ENCODE measurements at places on chromosomes 3 and 15.

- no peak for DNase-seq
Measured at GRCh38 chr3:175432376-175433025, 573.4 kb downstream of the NAALADL2 start.

- no peak for DNase-seq
Measured at GRCh38 chr15:83604549-83604948, 49.4 kb upstream of the ADAMTSL3 start.

DNA sequence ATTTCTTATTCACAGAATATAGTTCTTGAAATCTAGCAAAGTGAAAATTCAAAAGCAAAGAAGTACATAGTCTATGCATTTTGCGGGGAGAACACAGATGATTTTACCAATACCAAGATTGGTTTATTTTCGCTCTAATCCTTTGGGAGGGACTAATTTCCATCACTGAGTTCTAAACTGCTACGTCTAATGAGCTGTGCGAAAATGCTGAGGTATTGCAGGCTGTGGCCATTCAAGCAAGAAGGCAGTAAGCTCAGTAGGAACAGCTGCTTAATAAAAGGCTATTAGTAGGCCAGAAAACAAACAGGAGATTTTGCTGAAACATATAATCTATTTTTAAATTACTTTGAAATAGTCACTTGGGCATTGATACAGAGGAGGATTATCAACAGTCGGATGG, 379.0 kb downstream of the CNTN4 start:
- no peak for DNase-seq

GRCh38 chr3:126539558-126540250, 15.7 kb downstream of the CHST13 start:
- DNase-seq: no peak

GRCh38 chr3:129507181-129507831, 21.1 kb upstream of the RHO start:
- DNase-seq: no peak

- DNase-seq: no peak
Measured at GRCh38 chr15:64938192-64938591, 26.5 kb downstream of the ANKDD1A start.

DNA sequence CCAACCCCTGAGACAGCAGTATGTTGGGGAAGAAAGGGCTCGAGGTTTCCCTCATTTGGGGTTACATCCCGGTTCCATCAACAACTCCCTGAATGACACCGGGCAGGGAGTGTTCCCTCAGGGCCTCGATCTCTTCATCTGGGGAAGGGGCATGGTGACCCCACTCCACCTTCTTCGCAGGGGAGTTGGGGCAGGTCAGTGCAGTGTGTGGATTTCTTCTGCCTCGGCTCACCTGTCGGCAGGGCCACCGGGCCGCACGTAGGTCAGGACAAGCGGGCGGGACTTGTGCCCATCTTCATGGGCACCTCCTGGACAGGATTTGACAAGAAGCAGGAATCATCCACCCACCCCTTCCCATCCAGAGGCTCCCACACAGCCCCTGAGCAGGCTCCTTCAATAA, 17.4 kb downstream of the GRIP2 start:
- DNase-seq: no peak

DNA sequence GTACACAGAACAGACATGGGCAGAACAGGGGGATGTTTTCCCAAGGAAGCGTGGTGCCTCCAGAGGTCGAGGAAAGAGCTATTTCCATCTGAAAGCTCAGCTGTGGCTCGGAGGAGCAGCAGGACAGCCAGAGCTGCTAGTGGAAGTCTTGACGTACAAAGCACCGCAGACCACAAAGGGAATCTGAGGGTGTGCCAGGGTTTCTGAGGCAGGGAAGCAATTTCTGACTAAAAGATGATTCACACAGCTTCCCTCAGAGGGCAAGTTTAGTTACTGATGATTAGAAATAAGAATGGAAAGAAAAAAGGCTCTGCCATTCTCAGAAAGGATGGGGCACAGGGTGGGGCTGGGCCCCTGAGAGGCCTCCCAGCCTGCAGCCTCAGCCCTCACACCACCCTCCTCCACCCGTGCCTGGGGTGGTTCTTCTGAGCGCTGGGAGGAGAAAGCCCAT, 45.8 kb upstream of the SEC13 start:
- DNase-seq: peak; percentile 69

DNA sequence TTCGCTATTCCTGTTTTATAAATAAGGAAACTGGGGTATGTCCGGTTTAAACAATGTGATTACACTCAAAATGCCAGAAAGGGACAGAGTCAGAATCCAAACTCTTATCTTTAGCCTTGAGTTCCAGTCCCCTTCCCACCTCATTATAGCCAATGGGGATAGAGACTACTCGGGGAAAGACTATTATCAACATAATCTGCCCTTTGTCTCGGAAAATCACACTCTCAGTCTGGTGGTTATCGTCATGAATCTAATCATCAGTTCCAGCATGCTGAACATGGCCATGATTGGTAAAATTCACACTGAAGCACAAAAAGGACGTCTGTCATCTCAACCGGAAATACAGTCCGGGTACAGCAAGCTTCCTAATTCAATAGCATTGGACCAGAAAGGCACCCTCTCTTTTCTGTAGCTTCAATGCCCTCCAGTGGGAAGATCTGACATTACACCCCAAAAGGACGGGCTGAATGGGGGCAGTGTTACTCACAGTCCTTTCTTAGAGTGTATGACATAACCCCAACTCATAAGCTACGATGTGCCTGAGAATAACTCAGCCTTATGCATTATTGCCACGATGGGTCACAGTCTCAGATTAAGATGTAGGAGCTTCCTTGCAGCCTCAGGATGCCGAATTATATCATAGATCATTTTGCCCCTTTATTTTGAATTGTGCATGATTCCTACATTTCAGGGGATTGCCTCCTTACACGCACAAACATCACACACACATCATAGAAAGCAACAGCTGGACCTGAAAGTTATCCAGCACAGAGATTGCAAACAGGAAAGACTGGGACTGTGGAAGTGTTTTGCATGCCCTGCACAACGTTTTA, 390.4 kb upstream of the LMCD1 start:
- peak; percentile 71 for DNase-seq

- no peak for DNase-seq
Measured at GRCh38 chr3:184259878-184260723, 1.3 kb downstream of the CAMK2N2 start.

DNA sequence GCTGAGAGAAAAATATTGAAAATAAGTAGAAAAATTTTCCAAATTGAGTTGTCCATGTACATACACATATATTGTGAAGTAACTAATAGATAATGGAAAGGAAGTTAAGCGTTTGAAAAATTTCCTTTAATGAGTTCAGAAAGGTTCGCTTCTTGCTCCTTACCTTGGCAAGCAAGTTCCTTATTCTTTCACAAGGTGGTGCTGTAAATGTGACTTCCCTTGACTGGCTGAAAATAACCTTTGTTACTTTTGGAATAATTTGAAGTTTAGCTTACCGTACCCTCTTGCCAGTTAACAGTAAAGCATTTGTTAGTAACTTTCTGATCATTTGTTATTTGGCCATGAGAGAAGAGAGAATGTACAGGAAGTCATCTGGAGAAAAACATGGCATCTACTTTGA, 41.6 kb downstream of the PYDC2 start:
- no peak for DNase-seq

- no peak for DNase-seq
Measured at GRCh38 chr3:97510795-97511194, 253.8 kb upstream of the ARL6 start.

DNA sequence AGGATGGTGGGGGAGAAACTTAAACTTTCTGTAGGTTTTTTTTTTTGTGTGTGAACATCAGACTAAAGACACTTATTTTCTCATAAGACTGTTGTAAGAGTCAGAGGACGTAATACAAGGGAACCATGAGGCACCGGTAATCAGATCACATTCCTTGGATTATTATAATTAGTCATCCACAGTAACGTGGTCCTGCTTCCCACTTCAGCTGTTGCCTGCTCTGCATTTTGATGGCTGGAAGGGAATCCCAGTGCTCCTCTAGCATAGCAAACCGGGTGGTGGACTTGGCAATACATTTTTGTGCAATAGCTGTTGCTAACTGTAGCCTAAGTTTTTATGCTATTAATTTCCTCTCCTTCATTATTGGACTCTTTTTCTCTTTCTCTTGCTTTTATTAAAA, 294.8 kb downstream of the NR2F2 start:
- DNase-seq: no peak

GRCh38 chr3:191330530-191331048, 263 bp upstream of the UTS2B start:
- no peak for DNase-seq

GRCh38 chr3:187615630-187616029, 54.6 kb downstream of the SST start:
- no peak for DNase-seq

Measured in stimulated activated CD4-positive, alpha-beta T cell treated with anti-CD3 and anti-CD28 coated beads, Interleukin-1b, Interleukin-23, amount 100 ng/mL, for 48 hours (primary cell).